ENCODE measurements at places on chromosomes 4 and X. TPM values are rescaled to one million over a fixed set of nuclear protein-coding genes. Genes with fewer than 3 reads are reported as not detected.

DNA sequence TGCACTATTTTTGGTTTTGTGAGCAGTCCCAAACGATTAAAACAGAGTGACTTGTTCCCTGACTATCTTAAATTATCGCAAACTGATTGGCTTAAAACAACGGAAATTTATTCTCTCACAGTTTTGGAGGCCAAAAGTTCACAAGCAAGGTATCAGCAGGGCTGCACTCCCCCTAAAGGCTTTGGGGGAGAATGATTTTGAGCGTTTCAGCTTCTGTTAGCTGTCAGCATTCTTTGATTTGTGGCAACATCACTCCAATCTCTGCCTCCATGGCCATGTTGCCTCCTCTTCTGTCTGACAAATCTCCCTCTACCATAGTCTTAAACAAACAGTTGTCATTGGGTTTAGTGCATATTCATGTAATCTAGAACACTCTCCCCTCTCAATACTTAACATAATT is 459.6 kb upstream of the ATOH1 start:
- no peaks in the 10 kb centered on the region for H3K36me3 ChIP-seq
- no peak for DNase-seq
- no peaks in the 10 kb centered on the region for H3K27me3 ChIP-seq
- no peak overlapping the region for H3K4me3 ChIP-seq
- no peaks in the 10 kb centered on the region for H3K4me1 ChIP-seq

- no peak overlapping the region for H3K27ac ChIP-seq
- no peak overlapping the region for H3K4me3 ChIP-seq
- no peaks in the 10 kb centered on the region for H3K36me3 ChIP-seq
- no peaks in the 10 kb centered on the region for H3K27me3 ChIP-seq
These were observed 5.9 kb downstream of the IRAK1 start for GRCh38 chrX:154013614-154014360.

DNA sequence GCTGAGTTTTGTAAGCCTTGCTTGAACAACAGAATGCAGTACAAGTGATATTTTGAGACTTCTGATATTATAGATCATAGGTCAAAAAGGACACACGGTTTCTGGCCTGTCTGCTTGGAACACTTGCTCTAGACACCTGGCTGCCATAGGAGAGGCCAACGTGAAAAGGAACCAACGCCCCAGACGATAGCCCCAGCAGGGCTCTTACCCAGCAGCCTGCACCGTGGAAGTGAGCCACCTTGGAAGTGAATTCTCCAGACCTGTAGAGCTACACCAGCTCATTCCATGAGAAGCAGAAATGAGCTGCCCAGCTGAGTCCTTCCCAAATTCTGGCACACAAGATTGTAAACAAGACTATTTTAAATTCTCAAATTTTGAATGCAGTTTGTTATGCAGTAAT is 323.1 kb downstream of the FBXO8 start:
- H3K27me3 ChIP-seq: no peaks in the 10 kb centered on the region
- no peaks in the 10 kb centered on the region for H3K36me3 ChIP-seq
- DNase-seq: no peak
- no peaks in the 10 kb centered on the region for H3K4me1 ChIP-seq
- H3K27ac ChIP-seq: no peak overlapping the region

DNA sequence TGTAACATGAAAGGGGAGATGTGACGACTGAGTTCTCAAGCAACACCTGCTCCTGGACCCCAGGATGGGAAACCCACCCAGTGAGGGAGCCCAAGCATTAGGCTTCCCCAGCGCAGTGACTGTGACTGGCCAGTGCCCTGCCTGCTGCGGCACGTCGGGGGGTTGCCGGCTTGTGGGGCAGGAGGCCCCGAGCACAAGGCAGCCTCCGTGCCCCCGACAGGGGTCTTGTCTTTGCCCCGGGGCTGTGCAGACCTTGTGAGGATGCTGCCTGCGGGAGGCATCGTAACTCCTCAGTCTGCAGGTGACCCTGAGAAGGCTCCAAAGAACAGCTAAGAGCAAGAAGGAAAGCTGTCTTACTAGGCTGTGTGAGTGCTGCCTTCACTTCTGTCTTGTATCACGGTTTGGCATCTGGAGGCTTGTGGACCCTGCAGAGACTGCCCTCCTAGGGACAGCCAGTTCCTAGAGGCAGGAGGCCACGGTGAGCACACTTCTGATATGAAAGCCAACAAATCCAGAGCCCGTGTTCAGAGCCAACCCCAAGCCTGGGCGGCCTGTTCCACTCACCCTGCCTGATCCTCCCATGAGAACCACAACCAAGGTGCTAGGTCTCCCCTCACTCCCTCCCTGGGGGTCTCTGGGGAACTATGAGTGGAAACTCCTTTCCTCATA is 47.7 kb downstream of the FGFRL1 start:
- H3K4me3 ChIP-seq: no peak overlapping the region
- no peak overlapping the region for H3K27ac ChIP-seq
- H3K27me3 ChIP-seq: peaks cover 2% of the 10 kb centered on the region
- H3K4me1 ChIP-seq: peaks cover 5% of the 10 kb centered on the region
- DNase-seq: peak; percentile 12

DNA sequence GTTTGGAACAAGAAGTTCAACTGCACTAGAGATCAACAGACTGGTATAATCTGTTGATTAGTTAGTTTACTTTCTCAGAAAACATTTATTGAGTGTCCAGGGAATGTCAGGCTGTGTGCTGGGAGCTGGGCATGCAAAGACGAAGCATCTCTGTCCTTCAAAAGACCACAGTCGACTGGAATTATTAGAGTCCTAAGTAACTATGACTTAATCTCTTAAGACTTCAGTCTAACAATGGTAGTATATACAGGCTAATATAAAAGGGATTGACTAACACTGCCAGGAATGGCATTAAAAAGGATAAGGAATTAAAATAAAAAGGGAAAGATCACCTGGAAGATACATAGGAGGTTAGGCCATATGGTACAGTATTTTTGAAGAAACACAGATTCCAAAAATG is 128.7 kb downstream of the WDFY3 start:
- H3K27ac ChIP-seq: no peak overlapping the region
- H3K4me3 ChIP-seq: no peak overlapping the region
- H3K36me3 ChIP-seq: no peaks in the 10 kb centered on the region
- H3K4me1 ChIP-seq: no peaks in the 10 kb centered on the region
- DNase-seq: no peak

DNA sequence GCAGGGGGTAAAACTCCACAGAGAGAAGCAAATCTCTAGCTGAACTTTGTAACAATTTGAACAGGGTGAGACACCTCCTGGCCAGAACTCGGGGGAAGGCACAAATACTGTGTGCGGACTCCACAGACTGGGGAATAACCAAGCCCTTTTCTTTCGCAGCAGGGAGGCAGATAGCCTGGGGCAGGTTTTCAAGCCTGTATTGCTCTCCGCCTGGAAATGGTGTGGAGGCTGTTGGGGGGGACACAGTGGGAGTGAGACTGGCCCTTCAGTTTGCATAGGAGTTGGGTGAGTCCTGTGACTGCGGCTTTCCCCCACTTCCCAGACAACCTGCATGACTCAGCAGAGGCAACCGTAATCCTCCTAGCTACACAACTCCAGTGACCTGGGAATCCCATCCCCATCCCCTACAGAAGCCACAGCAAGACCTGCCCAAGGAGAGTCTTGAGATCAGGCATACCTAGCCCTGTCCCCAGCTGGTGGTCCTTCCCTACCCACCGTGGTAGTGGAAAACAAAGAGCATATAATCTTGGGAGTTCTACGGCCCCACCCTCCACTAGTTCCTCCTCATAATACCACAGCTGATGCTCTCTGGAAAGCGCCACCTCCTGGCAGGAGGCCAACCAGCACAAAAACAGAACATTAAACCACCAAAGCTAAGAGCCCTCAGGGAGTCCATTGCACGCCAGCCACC is 12.9 kb upstream of the SMPX start:
- H3K4me3 ChIP-seq: no peak overlapping the region
- no peaks in the 10 kb centered on the region for H3K36me3 ChIP-seq
- no peak for DNase-seq
- H3K27me3 ChIP-seq: no peaks in the 10 kb centered on the region
- no peaks in the 10 kb centered on the region for H3K4me1 ChIP-seq

- H3K27ac ChIP-seq: no peak overlapping the region
- peaks cover 4% of the 10 kb centered on the region for H3K4me1 ChIP-seq
- H3K36me3 ChIP-seq: no peaks in the 10 kb centered on the region
- no peak for DNase-seq
These were observed 3.9 kb downstream of the BMP2K start for GRCh38 chr4:78780093-78780492.

DNA sequence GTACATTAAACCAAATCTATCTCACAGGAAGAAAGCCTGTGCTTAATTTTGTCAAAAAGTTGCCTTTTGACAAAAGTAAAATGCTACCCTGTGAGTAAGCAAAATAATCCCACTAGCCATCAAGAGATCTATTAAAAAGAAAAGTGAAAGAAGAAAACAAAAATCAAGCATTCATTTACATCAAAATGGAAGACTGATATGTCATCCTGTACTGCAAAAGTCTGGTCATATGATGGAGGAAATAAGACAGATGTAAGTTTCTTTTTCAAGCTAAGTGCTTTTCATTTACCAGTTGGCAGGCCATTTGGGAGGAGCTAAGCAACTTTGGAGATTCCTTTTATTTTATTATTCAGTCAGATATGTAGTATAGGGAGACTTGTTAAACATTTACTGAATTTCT is 387.4 kb downstream of the SPOCK3 start:
- H3K27me3 ChIP-seq: no peaks in the 10 kb centered on the region
- H3K4me1 ChIP-seq: no peaks in the 10 kb centered on the region
- H3K4me3 ChIP-seq: no peak overlapping the region
- no peak overlapping the region for H3K27ac ChIP-seq

- no peak overlapping the region for H3K4me3 ChIP-seq
- no peaks in the 10 kb centered on the region for H3K36me3 ChIP-seq
- no peaks in the 10 kb centered on the region for H3K27me3 ChIP-seq
- no peak for DNase-seq
- H3K27ac ChIP-seq: no peak overlapping the region
These were observed 280.0 kb downstream of the ANKRD50 start for GRCh38 chr4:124432500-124432899.

- no peaks in the 10 kb centered on the region for H3K27me3 ChIP-seq
- H3K36me3 ChIP-seq: no peaks in the 10 kb centered on the region
- no peak for DNase-seq
These were observed 6.1 kb downstream of the APLN start for GRCh38 chrX:129648514-129649267.

DNA sequence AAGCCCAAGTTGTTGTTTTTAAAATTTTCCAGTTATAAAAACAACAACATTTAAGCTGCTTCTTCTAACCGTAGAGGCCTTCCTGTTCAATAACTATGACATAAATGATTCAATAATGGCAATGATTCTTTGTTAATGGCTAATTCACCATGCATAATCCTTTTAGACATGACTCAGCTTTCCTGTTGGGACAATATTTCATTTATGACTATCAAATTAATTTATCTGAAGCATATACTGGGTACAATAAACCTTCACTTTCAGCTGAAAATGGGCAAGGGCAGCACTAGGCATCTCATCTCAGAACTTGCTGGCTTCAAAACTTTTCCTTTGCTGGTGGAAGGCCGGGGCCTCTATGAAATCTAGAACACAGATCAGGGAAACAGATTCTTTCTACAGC is 38.9 kb downstream of the TBC1D9 start:
- no peak overlapping the region for H3K27ac ChIP-seq
- no peak overlapping the region for H3K4me3 ChIP-seq

DNA sequence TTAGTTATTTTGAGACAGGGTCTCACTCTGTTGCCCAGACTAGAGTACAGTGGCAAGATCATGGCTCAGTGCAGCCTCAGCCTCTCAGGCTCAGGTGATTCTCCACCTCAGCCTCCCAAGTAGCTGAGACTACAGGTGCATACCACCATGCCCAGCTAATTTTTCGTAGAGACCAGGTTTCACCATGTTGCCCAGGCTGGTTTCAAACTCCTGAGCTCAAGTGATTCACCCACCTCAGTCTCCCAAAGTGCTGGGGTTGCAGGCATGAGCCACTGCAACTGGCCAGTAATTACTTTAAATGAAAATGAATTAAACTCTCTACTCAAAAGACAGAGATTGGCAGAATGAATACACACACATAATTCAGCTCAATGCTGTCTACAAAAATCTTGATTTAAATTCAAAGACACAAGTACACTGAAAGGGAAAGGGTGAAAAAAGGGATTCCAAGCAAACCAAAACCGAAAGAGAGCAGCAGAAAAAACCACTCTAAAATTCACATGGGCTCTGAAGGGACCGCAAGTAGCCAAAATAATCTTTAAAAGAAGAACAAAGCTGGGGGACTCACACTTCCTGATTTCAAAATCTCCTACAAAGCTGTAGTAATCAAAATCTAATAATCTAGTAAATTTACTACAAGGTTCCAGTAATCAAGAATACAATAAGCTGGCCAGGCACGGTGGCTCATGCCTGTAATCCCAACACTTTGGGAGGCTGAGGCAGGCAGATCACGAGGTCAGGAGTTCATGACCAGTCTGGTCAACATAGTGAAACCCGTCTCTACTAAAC is 11.8 kb upstream of the SPON2 start:
- DNase-seq: no peak
- H3K4me3 ChIP-seq: no peak overlapping the region
- no peaks in the 10 kb centered on the region for H3K36me3 ChIP-seq
- H3K27me3 ChIP-seq: no peaks in the 10 kb centered on the region

DNA sequence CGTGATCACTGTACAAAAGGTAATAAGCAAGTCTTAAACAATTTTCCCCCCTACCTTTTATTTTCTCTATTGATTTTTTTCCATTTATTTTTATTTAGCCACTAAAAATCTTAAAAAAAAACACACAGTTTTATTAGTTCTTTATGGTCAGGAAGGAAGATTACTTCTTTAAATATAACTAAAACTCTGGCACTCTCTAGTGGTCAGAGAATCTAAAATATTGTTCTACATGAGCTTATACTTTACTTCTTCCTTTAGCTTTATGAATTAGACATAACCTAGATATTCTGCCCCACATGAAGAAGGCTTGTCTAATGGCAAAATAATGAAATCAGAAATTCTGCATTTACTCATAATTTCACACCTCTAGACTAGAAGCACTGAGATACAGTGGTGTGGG is 135.2 kb downstream of the PDE5A start:
- H3K27me3 ChIP-seq: no peaks in the 10 kb centered on the region
- no peaks in the 10 kb centered on the region for H3K36me3 ChIP-seq
- H3K27ac ChIP-seq: no peak overlapping the region
- no peak overlapping the region for H3K4me3 ChIP-seq
- DNase-seq: no peak

DNA sequence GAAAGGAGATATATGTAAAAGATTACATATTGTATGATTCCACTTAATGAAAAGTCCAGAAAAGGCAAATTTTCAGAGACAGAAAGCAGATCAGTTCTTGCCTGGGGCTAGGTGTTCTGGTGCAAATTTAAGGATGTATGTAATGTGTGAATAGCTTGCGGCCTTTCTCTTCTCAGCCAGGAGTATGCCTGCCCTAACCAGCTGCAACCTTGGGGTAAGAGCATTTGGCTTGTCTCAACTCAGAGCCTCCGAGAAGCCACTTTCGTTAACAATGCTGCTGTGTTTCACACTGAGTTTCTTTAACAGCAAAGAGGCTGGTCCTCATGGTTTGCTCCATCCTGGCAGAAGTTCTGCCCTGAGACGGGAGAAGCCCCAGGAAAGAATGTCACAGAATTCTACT is 102.7 kb downstream of the SPCS3 start:
- no peaks in the 10 kb centered on the region for H3K27me3 ChIP-seq
- no peak overlapping the region for H3K4me3 ChIP-seq
- no peak for DNase-seq
- H3K27ac ChIP-seq: no peak overlapping the region

Gene MAGEE2
- not detected for total RNA-seq

Gene CACNA1F
- total RNA-seq: 0.15 TPM

Measured in ovary (tissue), 10 donors.